ENCODE measurements at places on chromosomes 11 and 22.

GRCh38 chr11:35190804-35191348 is 51.9 kb downstream of the CD44 start:
- no peak for DNase-seq

DNA sequence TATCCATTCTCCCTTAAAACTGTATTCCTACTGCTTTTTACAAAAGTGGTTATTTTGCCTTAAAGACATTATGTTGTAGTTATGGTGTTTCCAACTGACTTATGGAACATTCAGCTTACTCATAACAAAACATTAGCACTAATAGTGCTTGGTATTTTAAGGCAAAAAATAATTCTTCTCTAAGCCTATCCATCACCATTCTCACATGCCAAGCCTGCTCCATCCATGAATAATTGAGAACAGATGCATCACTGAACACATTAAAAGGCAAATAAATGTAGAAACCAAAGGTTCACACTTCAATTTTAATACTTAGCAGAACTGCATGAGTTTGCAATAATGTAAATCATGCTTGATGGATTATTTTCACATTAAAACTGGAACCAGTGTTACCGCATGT is 42.3 kb upstream of the DDI1 start:
- no peak for DNase-seq

- no peak for DNase-seq
These were observed 15.3 kb upstream of the APOL3 start for GRCh38 chr22:36175892-36176291.

DNA sequence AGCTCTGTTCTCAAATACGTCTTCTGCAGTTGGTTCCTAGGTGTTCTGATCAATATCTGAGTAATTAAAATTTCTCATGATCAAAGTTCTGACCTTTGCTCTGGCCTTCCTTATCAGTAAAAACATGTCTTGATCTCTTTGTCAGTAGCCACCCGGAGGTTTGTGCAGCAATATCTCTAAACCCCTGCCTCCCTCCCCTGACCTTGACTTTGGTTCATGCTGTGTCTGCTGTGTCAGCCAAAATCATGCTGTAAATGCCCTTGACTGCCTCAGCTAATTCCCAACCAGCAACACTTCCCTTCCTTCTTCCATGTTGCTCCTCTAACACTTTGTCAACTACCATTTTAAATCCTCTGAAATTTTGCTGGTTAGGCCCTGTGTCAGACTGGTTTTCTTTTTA is 424.7 kb downstream of the FAM181B start:
- DNase-seq: no peak

DNA sequence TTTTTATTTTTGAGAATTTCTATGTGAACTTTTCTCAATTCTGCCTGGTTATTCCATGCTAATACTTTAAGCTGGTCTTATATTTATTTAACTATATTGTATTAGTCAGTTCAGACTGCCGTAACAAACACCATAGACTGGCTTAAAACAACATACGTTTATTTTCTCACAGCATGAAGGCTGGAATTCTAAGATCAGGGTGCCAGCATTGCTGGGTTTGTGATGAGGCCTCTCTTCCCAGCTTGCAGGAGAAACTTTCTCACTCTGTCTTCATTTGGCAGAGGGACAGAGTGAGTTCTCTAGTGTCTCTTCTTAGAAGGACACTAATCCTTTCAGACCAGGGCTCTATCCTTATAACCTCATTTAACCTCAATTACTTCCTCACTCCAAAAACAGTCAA is 16.2 kb upstream of the TEAD1 start:
- DNase-seq: no peak

- no peak for DNase-seq
These were observed 8.1 kb downstream of the RASD2 start for GRCh38 chr22:35548722-35549112.

GRCh38 chr11:44065841-44066731 is at the start of gene ACCS:
ACCS (plus strand) TSS chr11:44066270; CDS start chr11:44067628, 1,358 bp downstream.
- DNase-seq: peak; percentile 87

- DNase-seq: no peak
These were observed 17.5 kb upstream of the CD3E start for GRCh38 chr11:118287006-118287405.

DNA sequence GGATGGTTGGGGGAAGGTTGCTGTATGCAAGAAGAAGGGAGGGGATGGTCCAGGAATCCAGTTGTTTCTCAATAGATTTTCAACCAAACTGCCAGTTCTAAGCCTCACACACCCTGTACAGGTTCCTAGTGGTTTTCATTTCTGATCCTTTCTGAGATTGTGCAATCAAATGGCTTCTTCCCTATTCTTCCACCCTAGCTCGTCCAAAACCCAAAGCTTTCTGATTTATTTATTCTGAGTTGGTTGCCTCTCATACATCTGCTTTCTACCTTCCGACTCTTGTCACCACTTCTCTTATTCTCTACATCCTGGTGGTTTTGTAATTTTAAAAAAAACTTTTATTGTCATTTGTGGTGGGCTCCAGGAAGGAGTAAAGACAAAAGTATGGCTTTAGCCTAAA is 12.6 kb downstream of the OR5A2 start:
- DNase-seq: no peak
